T-helper 17 cell (primary cell): ENCODE measurements at places on chromosomes 13 and 19. TPM values are rescaled to one million over a fixed set of nuclear protein-coding genes. Genes with fewer than 3 reads are reported as not detected.

- H3K4me1 ChIP-seq: peaks cover 35% of the 10 kb centered on the region
- H3K36me3 ChIP-seq: peaks cover 6% of the 10 kb centered on the region
- peak overlapping the region; percentile 56 for H3K4me3 ChIP-seq
- H3K27me3 ChIP-seq: no peaks in the 10 kb centered on the region
Observed at GRCh38 chr13:97266332-97266731, 44.2 kb downstream of the MBNL2 start.

DNA sequence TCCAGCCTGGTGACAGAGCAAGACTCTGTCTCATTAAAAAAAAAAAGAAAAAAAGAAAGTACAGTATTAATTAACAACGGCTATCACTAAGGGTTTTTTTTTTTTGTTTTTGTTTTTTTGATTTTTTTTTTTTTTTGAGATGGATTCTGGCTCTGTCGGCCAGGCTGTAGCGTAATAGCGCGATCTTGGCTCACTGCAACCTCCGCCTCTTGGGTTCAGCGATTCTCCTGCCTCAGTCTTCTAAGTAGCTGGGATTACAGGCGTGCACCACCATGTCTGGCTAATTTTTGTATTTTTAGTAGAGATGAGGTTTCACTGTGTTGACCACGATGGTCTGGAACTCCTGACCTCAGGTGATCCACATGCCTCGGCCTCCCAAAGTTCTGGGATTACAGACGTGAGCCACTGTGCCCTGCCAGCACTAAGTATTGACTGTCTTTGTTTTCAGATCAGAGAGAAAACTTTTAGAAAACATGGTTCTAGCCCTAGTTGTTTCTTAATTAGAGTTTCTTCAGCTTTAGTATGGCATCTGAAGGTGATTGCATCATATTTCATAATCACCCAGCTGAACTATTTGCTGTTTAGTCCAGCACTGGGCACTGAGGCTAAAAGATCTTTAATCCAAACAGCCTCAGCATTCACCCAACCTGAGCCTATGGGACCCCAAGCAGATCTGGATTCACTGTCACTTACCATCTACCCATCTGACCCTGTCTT is 2.7 kb upstream of the GATAD2A start:
- no peak overlapping the region for H3K27ac ChIP-seq
- no peak for DNase-seq
- H3K4me3 ChIP-seq: no peak overlapping the region

GRCh38 chr13:77390391-77390790 is 63.5 kb upstream of the MYCBP2 start:
- H3K27me3 ChIP-seq: no peaks in the 10 kb centered on the region
- no peak overlapping the region for H3K4me3 ChIP-seq
- no peak overlapping the region for H3K27ac ChIP-seq
- H3K36me3 ChIP-seq: peaks cover 2% of the 10 kb centered on the region

DNA sequence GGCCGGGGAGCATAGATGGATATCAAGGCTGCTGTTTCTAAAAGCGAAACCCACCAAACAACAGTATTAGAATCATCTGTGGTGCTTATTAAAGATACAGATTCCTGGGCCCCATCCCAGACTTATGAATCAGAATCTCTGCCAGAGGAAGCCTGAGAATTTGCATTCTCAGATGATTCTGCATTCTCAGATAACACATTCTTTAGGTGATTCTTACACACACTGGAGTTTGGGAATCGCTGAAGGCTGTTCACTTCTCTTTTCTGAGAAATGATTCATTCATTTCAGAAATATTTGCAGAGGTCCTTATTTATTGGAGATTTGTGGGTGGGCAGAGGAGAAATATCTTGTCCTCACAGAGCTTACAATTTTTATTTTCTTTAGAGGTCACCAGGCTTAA is 24.4 kb downstream of the ALOX5AP start:
- H3K27ac ChIP-seq: no peak overlapping the region
- peaks cover 16% of the 10 kb centered on the region for H3K36me3 ChIP-seq
- H3K27me3 ChIP-seq: no peaks in the 10 kb centered on the region
- no peak overlapping the region for H3K4me3 ChIP-seq
- H3K4me1 ChIP-seq: peaks cover 12% of the 10 kb centered on the region
- no peak for DNase-seq

DNA sequence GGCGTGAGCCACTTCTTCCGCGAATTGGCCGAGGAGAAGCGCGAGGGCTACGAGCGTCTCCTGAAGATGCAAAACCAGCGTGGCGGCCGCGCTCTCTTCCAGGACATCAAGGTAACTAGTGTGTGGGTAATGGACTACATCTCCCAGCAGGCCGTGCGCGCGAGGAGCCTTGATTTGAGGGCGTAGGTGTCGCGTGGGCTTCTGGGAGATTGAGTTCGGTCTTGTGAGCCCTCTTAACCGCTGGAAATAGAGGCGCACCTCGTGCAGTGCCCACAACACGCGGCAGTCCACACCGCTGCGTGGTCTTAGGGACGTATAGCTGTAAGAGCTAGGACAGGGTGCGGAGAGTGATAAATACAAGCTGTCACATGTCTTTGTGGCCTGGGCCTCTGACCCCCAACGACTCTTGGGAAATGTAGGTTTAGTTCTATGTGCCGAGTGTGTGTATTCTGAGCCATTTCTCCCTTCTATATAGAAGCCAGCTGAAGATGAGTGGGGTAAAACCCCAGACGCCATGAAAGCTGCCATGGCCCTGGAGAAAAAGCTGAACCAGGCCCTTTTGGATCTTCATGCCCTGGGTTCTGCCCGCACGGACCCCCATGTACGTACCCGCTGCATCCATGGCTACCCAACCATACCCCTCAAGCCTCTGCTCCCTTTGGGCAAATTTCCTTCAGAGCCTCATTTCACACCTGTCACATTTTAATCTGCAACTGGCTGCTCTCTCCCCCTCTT is 864 bp downstream of the FTL start:
- peak; percentile 78 for DNase-seq
- H3K4me1 ChIP-seq: peaks cover 56% of the 10 kb centered on the region
- H3K4me3 ChIP-seq: peak overlapping the region; percentile 99
- H3K36me3 ChIP-seq: peaks cover 4% of the 10 kb centered on the region

GRCh38 chr13:111640476-111640875 is 320.0 kb downstream of the TEX29 start:
- no peak for DNase-seq
- no peaks in the 10 kb centered on the region for H3K36me3 ChIP-seq
- H3K27ac ChIP-seq: no peak overlapping the region
- peaks cover 17% of the 10 kb centered on the region for H3K27me3 ChIP-seq
- H3K4me1 ChIP-seq: no peaks in the 10 kb centered on the region

DNA sequence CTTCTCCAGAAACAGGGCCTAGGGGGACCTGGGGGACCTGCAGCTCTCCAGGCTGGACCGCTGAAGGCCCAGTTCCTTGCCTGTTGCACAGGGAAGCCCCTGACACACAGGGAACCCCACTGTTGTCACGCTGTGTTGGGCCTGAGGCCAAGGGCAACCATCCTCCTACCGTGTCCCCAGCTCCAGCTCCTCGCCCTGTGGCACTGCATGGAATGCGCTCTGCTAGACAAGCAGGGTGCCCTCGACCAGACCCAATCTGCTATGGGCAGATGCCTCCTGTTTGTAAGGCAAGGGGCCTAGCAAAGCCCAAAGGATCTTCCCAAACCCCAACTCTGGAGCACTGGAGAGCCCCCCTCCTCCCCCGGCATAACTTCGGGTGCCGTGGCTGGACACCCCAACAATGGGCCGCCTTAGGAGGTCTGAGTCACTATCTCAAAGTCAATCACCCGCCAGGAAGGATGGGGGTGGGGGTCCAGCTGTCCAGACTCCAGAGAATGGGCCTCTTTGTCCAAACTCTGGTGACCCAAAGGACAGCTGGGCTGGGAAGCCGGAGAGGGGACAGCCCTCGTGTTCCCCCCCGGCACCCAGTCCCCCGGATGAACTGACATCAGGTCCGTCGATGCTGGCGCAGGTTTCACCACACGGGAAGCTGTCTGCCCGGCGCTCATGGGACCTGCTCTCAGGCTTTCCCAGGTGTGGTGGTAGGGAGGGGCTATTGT is 3.7 kb downstream of the BRSK1 start:
- H3K27me3 ChIP-seq: no peaks in the 10 kb centered on the region
- H3K36me3 ChIP-seq: no peaks in the 10 kb centered on the region
- H3K4me3 ChIP-seq: no peak overlapping the region
- no peak overlapping the region for H3K27ac ChIP-seq
- no peak for DNase-seq

DNA sequence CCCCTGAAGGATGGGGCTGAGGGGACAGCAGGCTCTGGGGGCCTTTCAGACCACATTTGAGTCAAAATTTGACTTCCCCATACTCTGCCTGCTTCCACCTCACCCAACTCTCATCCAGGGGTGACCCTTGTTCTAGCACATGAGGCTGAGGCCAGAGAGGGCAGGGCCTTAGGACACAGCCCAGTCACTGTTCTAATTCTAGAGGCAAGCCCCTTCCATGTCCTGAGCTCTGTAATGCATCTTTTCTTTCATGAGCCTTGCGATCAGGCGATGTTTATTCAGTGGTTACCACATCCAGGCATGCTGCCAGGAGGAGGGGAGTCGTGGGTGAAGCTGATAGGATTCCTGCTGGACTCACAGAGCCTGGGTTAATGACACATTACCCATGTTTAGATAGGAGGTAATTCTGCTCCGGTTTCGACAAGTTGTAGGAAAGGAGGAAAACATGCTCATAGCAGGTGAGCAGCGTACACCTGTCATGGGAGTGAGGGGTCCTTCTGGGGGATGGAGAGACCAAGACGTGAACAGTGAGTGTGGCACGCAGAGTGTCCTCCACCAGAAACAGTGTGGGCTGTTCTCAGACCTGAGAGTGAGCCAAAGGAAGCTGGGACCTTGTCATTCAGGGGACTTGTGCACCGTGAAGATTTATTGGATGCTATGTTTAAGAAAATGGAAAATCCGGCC is 9.3 kb downstream of the RPS9 start:
- no peaks in the 10 kb centered on the region for H3K27me3 ChIP-seq
- H3K36me3 ChIP-seq: peaks cover 9% of the 10 kb centered on the region
- DNase-seq: no peak
- peak overlapping the region; percentile 95 for H3K27ac ChIP-seq
- H3K4me3 ChIP-seq: peak overlapping the region; percentile 88

- H3K4me3 ChIP-seq: no peak overlapping the region
- no peaks in the 10 kb centered on the region for H3K4me1 ChIP-seq
- H3K27ac ChIP-seq: no peak overlapping the region
- no peaks in the 10 kb centered on the region for H3K36me3 ChIP-seq
- DNase-seq: no peak
- H3K27me3 ChIP-seq: peaks cover 32% of the 10 kb centered on the region
Observed at GRCh38 chr13:23087880-23088279, 92.9 kb upstream of the SGCG start.

GRCh38 chr13:50990065-50990817 is 80.7 kb downstream of the RNASEH2B start:
- H3K27ac ChIP-seq: peak overlapping the region; percentile 75
- no peaks in the 10 kb centered on the region for H3K27me3 ChIP-seq
- DNase-seq: no peak
- H3K4me1 ChIP-seq: peaks cover 15% of the 10 kb centered on the region
- H3K4me3 ChIP-seq: peak overlapping the region; percentile 45
- H3K36me3 ChIP-seq: peaks cover 5% of the 10 kb centered on the region

- H3K4me1 ChIP-seq: no peaks in the 10 kb centered on the region
- no peak overlapping the region for H3K27ac ChIP-seq
- H3K4me3 ChIP-seq: no peak overlapping the region
- no peaks in the 10 kb centered on the region for H3K36me3 ChIP-seq
Observed at GRCh38 chr19:28541602-28542393, 671.2 kb downstream of the UQCRFS1 start.

Gene SHC2
- total RNA-seq: not detected

Gene HSPB6
- total RNA-seq: not detected

Gene CARD8
- 127 TPM for total RNA-seq

Gene PRTN3
- total RNA-seq: not detected
